GM04503 (cell line): ENCODE measurements at places on chromosomes 7 and 10.

DNA sequence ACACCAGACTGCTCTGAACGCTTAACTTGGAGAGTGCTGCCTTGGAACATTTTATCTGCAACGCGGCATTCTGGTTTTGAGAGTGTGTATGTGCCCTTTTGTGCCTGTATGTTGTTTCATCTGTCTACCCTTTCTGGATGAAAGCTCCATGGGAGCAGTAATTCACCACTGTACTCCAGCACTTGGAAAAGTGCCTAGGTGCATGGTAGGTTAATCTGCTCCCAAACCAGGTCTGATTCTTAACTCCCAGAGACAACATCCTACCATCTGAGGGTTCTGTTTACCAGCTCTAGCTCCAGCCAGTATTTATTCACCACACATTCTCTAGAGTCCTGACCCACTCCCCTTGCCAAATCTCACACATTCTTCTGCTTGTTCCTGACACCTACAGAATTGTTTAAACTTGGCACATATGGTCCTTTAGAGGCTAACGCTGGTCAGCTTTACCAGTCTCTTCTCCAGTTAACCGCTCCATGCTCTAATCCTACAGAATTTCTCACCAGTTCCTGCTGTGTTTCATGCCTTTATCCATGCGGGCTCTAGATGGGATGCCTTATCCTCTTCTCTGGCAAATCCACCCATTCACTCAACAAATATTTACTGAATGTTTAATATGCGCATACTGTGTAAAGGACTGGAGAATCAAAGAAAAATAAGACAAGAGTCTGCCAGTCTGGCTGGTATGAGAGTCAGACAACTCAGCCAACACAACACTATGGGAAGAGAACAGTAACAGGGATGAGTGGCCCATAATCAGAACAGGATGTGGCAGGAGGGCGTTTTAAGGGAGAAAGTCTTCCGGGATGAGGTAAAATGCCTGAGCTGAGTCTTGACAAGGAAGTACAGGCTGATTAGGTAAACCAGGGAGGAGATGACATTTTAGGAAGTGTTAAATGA, 46.3 kb downstream of the MTPN start:
- DNase-seq, result peak; percentile 44

GRCh38 chr7:112067632-112068540, 138.3 kb downstream of the DOCK4 start:
- no peak for DNase-seq

DNA sequence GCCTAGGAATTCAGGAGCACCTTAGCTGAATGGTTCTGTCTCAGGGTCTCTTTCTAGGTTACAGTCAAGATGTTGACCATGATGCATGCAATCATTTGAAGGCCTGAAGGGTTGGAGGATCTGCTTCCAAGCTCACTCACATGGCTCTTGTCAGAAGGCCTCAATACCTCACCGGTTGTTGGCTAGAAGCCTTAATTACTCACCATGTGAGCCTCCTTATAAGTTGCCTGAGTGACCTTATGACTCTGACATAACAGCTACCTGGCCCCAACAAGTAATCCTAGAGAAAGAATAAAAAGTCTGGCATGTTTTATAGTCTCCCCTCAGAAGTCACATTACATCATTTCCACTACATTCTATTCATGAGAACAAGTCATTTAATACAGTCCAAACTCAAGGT, 3.4 kb upstream of the C1GALT1 start:
- DNase-seq, result no peak

GRCh38 chr7:3942816-3943745, 642.0 kb downstream of the SDK1 start:
- no peak for DNase-seq

GRCh38 chr7:78479348-78479747, 680.8 kb downstream of the PHTF2 start:
- no peak for DNase-seq

DNA sequence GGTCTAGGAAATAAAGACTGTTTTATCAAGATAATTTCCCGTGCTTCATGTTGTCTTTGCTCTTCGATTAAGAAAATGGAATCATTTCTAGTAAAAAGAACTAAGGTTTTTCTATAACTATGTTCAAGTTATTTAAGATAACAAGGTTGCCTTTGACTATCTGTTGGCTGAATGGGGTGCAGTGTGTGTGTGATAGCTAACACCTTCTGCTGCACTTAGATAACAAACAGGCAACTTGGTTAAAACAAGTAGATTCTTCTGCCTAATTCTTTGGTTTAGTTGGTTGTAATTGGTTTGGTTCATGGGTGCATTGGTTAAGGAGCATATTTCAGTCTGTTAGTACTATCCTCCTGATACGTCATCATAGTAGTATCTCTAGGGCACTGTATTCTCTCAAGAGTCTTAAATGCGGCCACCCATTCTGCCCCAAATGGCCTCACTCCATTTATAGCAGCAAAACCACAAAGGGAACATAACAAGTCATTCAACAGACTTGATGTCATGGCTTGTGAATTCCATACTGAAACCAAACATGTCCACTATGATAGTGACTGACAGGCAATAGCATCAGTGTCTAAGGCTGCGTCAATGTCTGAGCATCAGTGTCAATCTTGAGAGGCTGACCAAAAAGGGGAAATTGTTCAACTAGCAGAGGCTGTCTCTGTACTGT, 55.7 kb downstream of the CCDC3 start:
- no peak for DNase-seq

- no peak for DNase-seq
Observed at GRCh38 chr10:17671307-17671706, 27.4 kb downstream of the STAM start.

GRCh38 chr10:31197886-31198285, 121.1 kb upstream of the ZEB1 start:
- DNase-seq, result no peak

- DNase-seq, result no peak
Observed at GRCh38 chr7:131057794-131058070, 269.9 kb upstream of the MKLN1 start.

DNA sequence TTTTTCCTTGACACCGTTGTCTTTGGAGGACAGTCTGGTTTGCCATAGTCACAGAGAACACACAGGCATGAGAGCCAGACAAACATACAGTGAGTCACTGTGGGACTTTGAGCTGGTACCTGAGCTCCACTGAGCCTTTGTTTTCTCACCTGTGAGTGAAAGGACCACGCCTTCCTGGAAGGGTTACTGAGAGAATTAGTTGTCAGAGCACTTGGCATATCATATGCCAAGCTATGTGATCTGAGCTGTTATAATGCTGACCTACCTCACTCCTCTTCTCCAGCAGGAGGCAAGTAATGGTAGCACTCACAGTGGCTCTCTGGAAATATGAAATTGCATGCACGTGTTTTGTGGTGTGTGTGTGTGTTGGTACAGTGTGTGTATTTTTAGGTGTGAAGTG, 59.7 kb downstream of the CXCL12 start:
- DNase-seq, result no peak

- DNase-seq, result no peak
Observed at GRCh38 chr7:124701955-124702354, 63.6 kb downstream of the GPR37 start.

DNA sequence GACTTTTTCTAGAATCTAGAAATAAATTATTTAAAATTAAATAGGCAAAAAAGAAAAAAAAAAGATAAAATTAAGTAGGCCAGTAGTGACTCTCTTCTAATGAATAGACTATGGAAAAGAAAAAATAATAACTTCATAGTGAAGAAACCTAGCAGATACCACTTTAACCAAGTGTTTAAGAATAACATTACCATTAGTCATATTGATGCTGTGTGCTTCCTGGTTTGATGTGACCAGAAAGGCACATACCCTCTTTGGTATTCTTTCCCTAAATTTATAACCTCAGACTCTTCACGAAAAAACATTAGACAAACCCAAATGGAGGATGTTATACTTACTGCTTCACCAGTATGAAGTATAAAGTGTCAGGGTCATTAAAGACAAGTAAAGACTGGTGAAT, 42.6 kb downstream of the KIF20B start:
- DNase-seq, result no peak

DNA sequence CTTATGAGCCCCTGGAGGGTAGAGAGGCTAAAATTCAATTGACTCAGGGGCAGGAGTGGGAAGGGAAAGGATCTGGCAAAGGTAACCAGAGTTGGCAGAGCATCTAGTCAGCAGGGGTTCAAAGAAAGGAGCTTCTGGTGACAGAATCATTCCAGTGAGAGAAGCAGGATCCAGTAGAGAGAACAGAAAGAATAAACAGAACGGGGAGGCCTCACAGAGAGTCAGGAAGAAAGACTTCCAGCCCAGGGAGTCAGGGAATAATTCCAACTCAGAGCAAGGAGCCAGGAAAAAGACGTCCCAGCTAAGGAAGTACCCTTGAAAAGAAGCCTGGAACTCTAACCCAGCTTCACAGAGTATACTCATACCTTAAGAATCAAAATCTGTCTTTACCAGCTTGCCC, 66.6 kb upstream of the CPXM2 start:
- no peak for DNase-seq

DNA sequence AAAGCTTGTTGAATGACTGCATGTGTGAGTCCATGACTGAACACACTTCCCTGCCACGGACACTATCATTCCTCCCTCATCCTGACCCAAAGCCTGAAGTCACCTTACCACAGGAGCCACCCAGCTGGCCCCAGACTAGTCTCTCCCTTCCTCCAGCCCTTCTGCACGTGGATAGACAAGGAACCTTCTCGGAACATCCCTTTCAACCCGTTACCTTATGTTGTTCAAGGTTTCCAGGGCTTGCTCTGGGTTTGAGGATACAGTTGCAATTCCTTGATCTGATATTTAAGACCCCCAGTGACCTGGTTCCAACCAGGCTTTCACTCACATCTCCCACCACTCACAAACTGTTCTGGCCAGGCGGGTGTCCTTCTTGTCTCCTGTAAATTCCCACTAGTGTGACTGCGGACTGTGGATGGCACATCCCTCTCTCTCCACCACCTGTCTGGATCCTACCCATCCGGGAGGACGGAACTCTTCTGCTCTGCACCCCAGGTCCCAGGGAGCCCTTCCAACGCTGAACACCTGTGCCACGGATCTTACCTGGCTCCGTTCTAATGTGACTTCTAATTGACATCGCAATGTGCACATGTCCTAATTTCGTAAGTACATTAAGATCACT, 62.5 kb downstream of the HIPK2 start:
- no peak for DNase-seq

DNA sequence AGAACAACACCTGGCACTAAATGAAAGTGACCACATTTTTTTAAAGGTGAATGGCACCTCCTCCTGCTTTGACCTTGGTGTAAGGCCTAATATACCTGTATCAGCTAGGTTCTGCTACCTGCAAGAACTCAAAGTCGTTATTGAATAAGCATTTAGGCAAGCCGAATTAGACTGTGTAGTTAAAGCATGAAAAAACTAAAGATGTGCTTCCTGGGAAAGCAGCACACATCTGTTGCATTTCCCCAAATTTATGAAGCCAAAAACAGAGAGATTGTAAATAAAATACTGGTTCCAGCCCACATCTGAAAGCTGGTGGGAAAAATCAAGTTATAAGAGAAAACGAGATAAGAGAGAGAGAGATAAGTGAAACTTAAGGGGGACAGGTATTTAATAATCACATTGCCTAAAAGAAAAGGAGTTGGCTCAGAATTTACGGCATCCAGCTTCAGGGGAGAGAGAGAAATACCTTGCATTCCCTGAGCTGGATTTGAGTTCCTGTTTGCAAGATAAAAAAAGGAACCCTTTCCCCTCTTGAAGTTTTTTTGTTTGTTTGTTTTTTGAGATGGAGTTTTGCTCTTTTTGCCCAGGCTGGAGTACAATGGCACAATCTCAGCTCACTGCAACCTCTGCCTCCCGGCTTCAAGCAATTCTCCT, 1.8 kb upstream of the XPNPEP1 start:
- no peak for DNase-seq

- DNase-seq, result no peak
Observed at GRCh38 chr10:13651969-13652720, 65.4 kb downstream of the PRPF18 start.

DNA sequence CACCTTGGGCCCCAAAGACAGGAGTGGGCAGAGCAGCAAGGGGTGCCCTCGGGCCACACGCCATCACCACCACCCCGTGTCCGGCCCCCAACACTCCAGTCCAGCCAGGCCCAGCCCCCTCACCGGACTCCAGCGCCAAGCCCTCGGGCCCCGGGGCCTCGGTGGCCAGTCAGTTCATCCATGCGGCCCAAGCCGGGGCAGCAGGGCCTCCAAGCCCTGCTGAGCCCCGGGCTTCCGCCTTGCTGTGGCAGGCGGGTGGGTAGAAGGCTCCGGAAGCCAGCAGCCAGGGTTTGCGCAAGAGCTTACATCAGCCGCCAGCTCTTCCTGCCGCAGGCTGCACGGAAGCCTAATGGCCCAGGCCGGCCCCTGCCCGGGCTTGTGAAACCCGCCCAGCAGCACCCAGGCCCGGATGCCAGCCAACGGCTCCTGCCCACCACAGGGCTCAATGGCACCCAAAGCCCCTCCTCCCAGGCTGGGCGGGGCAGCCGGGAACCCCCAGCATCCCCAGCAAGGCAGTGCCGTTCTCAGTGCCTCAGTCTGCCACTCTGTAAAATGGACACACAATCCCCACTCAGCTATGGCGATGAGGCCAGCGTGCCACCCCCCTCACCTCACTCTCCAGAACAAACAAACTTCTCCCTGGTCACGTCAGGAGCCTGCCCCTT, 26.5 kb downstream of the TNRC18 start:
- DNase-seq, result peak; percentile 76

DNA sequence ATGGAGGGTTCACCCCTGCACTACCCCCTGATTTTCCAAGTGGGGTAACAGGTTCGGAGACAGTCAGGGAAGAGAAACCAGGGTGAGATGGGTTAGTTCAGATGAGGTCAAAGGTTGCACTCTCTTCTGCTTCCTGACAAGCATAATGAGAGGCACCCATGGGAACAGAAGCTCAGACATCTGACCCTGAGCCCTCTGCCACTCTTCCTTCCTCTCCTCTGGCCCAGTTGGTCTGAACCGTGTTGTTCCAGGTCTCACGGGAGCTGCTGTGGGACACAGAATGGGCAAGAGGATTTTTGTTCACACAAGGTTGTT, 38.4 kb downstream of the DNAJB12 start:
- DNase-seq, result no peak

DNA sequence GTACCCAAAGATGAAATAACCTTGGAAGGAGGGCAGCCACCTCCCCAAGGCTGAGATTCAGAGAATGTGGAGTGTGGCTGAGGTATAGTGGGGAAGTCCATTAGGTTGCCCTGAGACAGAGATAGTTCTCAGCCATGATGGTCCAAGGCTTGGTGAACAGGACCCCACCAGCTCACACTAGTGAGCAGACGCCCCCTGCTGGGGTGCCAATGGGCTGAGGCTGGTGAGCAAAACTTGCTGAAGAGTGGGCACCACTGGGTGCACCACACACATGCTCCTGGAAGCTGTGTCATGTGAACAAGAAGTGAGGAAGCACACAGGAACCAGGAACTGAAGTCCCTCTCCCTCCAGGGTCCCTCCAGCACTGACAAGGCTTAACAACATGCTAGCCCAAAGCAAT, 8.9 kb downstream of the FBXL13 start:
- DNase-seq, result no peak

- DNase-seq, result no peak
Observed at GRCh38 chr7:99499371-99499720, 735 bp downstream of the ZNF394 start.

DNA sequence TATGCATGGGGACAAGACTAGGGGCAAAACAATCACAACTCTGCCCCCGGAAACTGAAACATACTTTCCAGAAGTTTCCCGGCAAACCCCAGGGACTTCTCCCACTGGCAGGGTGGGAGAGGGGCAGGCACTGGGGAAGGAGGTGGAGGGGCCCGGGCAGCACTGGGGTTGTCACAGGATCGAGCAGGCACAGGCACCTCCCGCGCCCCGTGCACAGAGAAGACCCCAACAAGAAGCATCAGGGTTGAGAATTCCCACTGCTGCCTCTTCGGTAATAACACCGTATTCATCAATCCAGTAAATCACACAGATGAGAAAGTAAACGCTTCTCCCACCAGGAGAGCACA, 490.5 kb downstream of the PTPRN2 start:
- DNase-seq, result no peak
